ENCODE measurements at places on chromosomes 11 and 22.

- DNase-seq, result no peak
Measured at GRCh38 chr22:48680601-48681000, 1147.1 kb downstream of the BRD1 start.

- no peak for DNase-seq
Measured at GRCh38 chr11:72985645-72986044, 156.5 kb downstream of the FCHSD2 start.

GRCh38 chr11:62400760-62401159 lies 18.1 kb upstream of the SCGB1A1 start:
- DNase-seq, result no peak

GRCh38 chr11:109914809-109915653 lies 178.2 kb upstream of the ZC3H12C start:
- DNase-seq, result no peak

DNA sequence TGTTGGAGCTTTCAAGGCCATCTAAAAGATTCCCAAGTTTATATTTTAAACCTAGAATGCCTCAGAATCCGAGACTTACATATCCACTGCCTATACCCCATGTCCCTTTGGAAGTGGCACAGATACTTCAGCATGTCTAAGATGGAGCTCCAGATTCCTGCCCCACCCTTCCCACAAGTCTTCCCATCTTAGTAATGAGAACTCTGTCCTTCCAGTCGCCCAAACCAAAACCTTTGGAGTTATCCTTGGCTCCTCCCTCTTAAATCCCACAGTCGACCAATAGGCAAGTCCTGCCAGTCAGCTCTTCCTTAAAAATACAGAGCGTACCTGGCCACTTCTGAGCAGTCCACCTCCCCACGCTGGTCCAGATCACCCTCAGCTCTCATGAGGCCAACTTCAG lies 4.3 kb downstream of the POLD4 start:
- no peak for DNase-seq

DNA sequence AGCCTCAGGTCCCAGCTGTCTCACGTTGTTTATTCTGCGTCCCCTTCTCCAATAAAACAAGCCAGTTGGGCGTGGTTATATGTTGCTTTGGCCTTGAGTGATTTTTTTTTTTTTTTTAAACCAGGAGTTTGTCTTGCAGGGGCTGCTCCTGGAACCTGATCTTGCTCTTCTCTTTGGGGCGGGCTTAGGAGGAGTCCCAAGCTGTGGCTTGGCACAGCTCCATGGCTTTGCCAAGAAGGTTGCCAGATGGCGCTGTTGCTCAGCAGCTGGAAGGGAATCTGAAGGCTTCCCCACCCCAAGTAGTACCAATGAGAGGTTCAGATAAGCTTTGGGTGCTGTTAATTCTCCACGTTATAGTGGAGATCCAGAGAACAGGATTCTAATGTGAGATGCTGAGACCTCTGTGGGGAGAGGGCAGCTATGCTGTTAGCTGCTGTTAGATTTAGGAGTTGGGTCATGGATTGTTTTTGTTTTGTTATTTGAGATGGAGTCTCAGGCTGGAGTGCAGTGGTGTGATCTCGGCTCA lies 2.0 kb upstream of the FERMT3 start:
- DNase-seq, result peak; percentile 79

- no peak for DNase-seq
Measured at GRCh38 chr11:74699615-74700396, 31.4 kb downstream of the CHRDL2 start.

DNA sequence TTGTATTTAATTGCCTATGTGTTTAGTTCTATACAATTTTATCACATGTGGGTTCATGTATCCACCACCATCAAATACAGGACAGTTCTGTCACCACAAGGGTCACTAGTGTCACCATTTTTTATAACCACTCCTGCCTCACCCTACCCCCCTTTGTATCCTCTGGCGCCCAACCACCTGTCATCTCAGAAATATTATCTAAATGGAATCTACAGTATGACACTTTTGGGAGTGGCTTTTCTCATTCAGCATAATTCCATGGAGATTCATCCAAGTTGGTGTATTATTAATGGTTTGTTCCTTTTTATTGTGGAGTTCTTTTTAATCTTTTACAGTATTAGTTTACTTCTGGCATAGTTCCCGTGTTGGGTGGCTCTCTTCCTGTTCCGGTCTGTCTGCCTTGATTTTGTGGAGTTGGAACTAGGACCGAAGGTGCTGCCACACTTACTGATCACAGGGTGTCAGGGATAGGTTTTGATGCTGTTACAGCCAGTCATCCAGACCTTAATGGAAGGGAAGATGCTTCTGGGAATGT lies 58.5 kb downstream of the TNRC6B start:
- DNase-seq, result no peak

DNA sequence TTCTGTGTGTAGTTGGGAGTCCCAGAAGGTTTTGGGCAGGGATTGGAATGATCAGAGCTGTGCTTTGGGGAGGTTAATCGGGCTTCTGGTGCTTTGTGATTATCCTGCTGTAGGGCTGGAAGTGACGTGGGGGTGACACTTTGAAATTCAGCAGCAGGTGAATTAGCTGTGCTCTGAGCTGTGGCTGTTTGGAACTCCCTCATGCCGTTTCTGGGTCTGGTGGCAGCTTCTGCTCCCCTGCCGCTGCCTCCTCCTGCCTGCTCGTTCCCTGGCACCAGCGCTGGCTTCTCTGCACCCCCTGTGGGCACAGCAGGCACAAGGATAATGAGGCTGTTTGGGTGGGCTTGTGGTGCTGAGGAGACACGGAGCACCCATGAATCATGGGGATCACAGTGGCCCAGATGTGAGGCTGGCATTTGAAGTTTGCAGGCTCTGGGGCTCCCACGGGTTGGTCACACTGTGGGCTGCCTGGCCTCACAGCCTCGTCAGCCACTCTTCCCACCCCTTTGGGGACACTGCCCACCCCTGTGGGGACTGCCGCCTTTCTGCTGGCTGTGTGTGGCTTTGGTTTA lies 49.7 kb downstream of the TBC1D22A start:
- no peak for DNase-seq

Measured in SW 1271 (cell line).